ENCODE measurements at places on chromosomes 7 and 10.

- no peak for DNase-seq
Observed at GRCh38 chr10:15791816-15792524, 68.3 kb downstream of the MINDY3 start.

DNA sequence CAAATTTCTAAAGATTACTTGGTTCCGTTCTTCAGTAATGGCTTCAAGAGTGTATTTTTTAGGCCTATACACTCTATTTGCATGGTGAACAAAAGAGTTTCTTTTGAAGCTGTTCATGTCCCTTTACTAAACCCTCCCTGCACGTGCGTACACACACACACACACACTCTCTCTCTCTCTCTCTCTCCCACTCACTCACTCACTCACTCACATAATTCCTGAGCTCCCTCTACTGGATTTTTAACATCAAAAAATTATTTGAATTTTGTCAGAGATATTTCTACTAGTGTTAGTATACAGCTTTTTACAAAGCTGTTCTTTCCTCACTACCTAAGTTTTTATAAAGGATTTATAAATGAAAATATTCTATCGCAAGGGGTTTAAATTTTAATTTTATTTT is 85.9 kb downstream of the UBE3C start:
- DNase-seq, result peak; percentile 29

GRCh38 chr7:142088022-142088714 is 23.4 kb upstream of the MGAM2 start:
- DNase-seq, result no peak

- DNase-seq, result no peak
Observed at GRCh38 chr7:103727982-103728610, 261.4 kb downstream of the RELN start.

GRCh38 chr7:69825113-69825972 is 227.1 kb downstream of the AUTS2 start:
- no peak for DNase-seq

GRCh38 chr10:35937546-35937945 is 295.4 kb upstream of the FZD8 start:
- DNase-seq, result no peak

DNA sequence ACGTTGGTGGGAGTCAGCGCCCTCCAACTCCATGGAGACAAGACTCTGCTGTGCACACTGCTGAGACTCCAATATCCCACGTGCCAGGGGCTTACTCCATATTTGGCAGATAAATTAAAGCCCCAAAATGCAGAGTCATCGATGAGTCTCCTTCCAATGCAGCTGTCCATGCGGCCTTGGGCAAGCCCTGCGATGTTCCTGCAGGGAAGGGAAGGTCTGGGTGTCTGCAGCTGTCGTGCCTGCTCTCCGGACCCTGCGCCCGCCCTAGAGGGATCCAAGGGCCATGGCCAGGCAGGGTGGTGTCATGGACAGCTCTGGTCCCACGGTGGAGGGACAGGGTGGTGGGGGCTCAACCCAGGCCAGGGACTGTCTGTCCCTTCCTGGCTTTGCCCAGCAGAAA is 185.2 kb downstream of the PTPRN2 start:
- DNase-seq, result no peak

GRCh38 chr7:143295870-143296269 is 7.7 kb downstream of the CASP2 start:
- DNase-seq, result peak; percentile 35

- no peak for DNase-seq
Observed at GRCh38 chr7:44309271-44310091, 15.9 kb downstream of the CAMK2B start.

DNA sequence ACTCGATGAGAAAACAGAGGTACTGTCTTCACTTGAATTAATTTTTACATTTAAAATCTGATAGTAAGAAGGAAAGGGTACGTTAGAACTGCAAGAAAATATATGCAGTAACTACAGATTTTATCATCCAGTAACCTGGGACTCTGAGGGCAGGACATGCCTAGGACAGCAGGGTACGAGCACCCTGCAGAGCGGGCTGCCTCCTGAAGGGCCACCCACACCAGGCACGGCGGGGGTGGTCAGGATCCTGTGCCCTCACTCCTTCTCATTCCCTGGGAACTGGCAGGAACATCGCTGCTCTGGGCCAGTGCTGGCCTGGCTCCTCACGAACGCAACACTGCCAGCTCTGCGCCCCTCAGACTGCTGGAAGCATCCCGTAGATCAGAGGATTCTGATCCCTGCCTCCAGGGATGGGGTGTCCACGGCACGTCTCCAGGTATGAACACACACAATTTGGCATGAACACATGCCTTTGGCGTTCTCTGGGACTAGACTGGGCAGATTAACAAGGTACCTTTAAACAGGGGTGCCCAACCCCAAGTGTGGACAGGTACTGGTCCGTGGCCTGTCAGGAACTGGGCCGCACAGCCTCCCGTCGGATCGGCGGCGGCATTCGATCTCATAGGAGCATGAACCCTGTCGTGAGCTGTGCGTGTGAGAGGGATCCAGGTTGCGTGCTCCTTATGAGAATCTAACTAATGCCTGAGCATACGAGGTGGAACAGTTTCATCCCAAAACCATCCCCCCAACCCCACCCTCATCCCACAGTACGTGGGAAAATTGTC is 99.3 kb upstream of the FAM20C start:
- no peak for DNase-seq

- no peak for DNase-seq
Observed at GRCh38 chr10:114232561-114233176, 6.4 kb upstream of the VWA2 start.

- DNase-seq, result no peak
Observed at GRCh38 chr10:73099141-73099540, 2.5 kb upstream of the P4HA1 start.

DNA sequence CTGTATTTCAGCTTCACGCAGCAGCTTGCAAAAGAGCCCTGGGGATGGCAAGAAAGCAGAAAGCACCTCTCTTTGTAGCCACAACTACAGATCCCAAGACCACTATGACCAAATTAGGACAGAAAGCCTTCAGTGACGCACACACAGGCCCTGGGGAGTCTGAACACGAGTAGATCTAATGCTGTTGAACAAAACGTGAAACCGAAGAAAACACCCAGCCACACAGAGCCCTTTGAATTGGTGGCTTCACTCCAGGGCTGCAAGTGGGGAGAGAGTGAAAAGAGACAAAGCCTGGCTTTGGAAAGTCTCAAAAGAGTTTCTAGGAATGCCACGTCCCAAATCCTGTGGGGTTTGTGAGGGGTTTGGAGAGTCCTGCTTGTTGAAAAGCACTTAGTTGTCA is 28.4 kb downstream of the PLXNA4 start:
- DNase-seq, result no peak

DNA sequence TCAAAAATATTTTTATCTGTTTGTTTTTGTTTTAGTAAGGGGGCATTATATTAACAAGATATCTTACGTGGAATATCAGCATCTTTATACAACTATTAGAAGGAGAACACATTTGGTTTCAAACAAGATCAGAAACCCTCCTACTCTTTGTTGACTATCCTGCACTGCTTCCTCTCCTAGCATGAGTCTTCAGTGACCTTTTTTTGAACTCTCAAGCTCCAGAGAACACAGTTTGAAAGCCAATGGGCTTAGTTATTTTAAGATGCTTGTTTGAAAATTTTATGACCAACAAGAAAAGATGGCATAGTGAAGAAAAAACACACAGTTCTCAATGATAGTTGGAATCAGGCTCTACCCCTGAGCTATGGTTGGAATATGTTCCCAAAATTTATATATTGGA is 37.2 kb upstream of the RTKN2 start:
- DNase-seq, result peak; percentile 19

DNA sequence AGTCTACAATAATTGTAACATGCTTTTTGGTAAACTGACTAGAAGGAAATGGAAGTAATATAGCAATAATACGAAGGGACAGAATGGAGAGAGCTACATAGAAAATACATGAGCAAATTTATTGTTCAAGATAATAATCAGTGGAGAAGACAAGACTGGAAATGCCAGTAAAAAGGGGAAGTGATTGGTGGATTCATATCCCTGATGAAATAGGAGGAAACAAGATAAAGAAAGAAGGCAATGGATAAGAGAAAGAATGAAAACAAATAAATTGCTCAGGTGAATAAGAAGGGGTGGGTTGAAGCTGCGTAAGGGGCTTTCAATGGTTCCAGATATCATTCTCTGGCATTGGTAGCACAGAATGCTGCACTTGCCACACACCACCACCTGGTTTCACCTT is 135.9 kb downstream of the LRRN3 start:
- no peak for DNase-seq

GRCh38 chr7:51249187-51249945 is 67.2 kb downstream of the COBL start:
- no peak for DNase-seq

DNA sequence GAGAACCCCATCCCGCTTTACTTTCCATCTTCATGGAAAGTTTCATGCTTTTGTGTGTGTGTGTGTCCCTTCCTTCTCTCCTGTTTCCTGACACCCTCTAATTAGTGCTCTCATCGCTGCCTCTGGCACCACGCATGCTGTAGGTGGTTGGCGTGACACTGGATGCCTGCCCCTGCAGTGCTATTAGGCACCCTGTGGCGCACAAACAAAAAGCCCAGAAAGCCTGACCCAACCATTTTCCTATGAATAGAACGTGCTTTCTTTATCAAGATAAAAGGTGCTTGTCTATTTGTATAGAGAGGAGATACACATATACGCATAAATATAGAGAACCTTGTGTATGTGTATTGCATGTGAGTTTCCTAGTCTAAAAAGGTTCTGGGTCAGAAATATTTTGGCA is 120.8 kb upstream of the CDCA7L start:
- DNase-seq, result no peak

GRCh38 chr7:30888747-30889146 is 22.9 kb upstream of the AQP1 start:
- peak; percentile 8 for DNase-seq

DNA sequence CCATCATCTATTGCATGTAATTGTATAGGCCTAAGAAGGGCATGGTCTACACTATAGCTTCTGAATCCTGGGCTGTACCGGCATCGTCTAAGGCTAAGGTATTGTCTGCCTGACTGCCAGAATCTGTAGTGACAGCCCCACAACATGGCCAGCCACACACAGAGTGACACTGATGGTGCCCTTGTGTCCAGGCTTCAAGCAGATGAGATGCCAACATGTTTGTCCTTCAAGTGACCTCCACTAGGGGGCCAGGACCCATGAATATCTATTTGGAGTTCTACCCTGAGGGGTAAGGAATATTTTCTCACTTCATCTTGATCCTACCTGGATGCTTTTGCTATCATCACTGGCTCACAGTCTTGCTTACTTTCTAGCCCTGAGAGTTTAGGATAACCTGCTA is 1.5 kb downstream of the CYP3A7 start:
- no peak for DNase-seq

- no peak for DNase-seq
Observed at GRCh38 chr7:26140380-26140779, 11.6 kb upstream of the NFE2L3 start.

DNA sequence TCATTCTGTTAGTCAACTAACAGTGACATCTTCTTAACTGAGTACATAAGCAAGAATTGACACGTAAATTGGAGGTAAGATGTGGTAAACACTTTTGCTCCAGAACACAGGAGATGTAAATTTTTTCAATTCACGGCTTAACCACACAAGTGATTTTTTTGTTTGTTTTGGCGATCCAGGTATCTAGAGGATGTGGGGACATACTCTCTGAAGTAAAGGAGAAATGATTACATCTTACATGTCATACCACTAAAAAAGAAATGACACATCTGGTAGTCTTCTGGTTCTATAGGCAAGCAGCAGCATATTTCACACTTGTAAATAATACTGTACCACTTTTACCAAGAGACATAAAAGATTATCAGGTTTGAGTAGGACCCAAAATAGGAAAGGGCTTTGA is 200.3 kb upstream of the ZWINT start:
- DNase-seq, result no peak
